ENCODE measurements at places on chromosomes 3 and 15. TPM values are rescaled to one million over a fixed set of nuclear protein-coding genes. Genes with fewer than 3 reads are reported as not detected.

The HCN4 gene
- 5.1 TPM for total RNA-seq

The CCDC14 gene
- 121 TPM for total RNA-seq

The TGM4 gene
- not detected for total RNA-seq

DNA sequence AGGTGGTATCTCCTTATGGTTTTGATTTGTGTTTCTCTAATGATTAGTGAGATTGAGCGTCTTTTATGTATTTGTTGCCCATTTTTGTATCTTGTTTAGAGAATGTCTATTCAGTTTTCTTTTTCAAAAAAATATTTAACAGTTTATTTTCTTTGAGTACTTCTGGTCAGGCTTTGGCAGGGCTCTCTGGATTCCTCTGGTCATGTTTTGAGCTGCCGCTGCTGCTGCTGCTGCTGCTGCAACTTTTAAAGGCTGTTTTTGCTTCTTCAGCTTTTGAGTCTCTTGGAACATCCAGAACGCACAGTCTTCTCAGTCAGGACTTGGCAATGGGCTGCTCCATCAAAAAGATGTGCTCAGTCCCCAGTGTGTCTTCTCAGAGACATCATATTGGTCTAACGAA is 40.1 kb downstream of the REC114 start:
- DNase-seq = no peak

DNA sequence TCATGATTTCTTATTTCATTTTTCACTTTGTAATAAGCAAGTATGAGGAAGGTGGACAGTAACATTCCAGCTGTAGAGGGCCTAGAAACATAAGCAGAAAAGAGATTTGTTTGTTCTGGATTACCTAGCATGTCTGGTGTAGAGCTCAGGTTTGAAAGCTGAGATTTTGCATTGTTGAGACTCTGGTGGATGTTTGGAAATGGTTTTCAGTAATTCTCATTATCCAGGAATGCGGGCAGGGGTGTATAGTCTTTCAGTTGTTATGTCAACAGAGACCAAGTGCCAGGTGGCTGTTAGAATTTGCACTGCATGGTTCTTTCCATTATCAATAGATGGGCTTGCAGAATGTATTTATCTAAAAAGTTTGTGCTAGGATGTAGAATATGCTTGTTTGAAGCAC is 10.9 kb downstream of the GPD1L start:
- DNase-seq = no peak

- DNase-seq = no peak
Measured at GRCh38 chr15:63551400-63551799, 45.8 kb upstream of the FBXL22 start.

DNA sequence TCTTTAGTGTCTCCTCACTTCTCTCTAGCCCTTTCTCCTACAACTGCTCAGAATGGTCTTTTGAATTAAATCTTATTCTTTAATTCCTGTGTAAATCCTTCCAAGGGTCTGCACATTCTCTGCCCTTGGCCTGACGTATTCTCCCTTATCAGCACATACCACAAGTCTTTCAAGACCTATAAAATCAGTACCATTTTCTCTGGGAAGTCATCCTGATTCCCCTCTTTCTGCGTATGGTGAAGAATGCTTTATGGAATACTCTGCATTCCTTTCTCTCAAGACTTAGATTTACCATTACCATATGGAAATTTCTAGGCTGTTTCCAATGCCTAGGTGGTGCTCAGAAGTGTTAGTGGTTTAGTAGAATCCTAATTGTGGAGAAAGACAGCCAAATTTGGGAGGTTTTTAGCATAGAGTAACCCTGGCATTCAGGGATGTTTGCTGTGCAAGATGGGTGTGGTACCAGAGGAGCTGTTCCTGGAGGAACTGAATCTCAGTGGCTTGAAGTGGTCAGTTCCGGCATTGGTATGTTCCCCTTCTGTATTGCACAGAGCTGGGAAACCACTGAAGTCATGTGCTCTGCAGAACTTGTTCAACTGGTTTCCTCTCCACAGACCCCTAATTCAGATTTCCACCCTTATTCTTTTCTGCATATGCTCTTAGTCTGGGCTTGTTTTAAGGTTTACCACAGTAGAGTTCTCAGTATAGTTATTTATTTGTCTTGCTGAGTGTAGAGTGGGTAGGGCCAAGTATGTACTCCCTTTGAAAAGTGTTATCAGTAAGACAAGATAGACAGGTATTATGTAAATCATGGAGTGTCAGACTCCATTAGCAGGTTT is 24.5 kb downstream of the IQGAP1 start:
- no peak for DNase-seq

- no peak for DNase-seq
Measured at GRCh38 chr3:181402347-181402746, 309.4 kb upstream of the SOX2 start.

GRCh38 chr3:140763532-140763931 is 85.7 kb downstream of the TRIM42 start:
- no peak for DNase-seq

Data from progenitor cell of endocrine pancreas (in vitro differentiated cells).